ENCODE measurements at places on chromosomes 5 and 9.

GRCh38 chr5:41539454-41539853 lies 29.1 kb upstream of the PLCXD3 start:
- DNase-seq: no peak

- DNase-seq: no peak
Measured at GRCh38 chr5:77869116-77869798, 93.1 kb upstream of the TBCA start.

GRCh38 chr9:26813247-26813646 lies 79.4 kb downstream of the CAAP1 start:
- DNase-seq: no peak

- DNase-seq: no peak
Measured at GRCh38 chr5:61943713-61944112, 362.3 kb upstream of the KIF2A start.

- no peak for DNase-seq
Measured at GRCh38 chr5:68818057-68818695, 275.6 kb upstream of the SLC30A5 start.

GRCh38 chr5:151357792-151358191 lies 10.4 kb upstream of the SLC36A2 start:
- no peak for DNase-seq

DNA sequence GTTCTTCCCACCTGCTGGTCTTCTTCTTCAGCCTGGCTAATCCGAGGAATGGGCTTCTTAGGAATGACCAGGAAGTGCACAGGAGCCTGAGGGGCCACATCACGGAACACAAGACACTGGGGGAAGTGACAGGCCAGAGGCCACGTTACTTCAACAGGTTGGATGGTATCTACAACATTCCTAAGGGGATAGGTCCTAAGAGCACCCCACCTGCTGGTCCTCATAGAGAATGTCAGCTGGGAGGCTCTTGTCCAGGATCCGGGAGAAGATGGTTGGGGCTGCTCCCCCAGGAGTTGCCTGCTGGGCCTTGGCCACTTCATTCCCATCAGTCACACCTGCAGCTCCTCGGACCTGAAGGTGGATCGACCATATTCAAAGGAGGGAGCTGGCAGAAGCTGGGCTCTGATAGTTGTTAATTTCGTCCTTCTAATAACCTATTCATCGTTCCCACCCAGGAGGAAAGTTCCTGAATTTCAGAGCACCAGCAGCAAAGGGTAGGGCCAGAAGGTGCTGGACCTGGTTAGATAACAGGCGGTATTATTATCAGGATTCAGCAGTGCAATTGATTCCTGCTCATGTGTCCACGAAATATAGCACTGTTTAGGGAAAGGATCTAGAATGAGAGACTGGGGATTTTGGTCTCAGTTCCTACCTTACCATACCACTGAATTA lies 1.3 kb downstream of the HINT2 start:
- no peak for DNase-seq

DNA sequence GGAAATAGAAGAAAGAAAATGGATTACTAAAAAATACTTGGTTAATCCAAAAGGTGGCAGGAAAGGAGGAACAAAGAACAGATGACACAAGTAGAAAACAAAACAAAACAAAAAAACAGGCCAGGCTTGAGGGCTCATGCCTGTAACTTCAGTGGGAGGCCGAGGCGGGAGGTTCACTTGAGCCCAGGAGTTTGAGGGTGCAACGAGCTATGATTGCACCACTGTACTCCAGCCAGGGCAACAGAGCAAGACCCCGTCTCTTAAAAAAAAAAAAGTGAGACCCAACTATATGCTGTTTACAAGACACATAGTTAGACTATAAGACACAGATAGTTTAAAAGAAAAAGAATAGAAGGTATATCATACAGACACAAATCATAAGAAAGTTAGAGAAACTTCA lies 59.5 kb downstream of the AK8 start:
- no peak for DNase-seq

- DNase-seq: no peak
Measured at GRCh38 chr5:67515762-67516161, 319.2 kb upstream of the CD180 start.

GRCh38 chr5:93756372-93756771 lies 15.0 kb upstream of the POU5F2 start:
- DNase-seq: no peak

GRCh38 chr9:85502815-85503655 lies 238.7 kb downstream of the AGTPBP1 start:
- no peak for DNase-seq
